ENCODE measurements at places on chromosomes 2 and 18.

DNA sequence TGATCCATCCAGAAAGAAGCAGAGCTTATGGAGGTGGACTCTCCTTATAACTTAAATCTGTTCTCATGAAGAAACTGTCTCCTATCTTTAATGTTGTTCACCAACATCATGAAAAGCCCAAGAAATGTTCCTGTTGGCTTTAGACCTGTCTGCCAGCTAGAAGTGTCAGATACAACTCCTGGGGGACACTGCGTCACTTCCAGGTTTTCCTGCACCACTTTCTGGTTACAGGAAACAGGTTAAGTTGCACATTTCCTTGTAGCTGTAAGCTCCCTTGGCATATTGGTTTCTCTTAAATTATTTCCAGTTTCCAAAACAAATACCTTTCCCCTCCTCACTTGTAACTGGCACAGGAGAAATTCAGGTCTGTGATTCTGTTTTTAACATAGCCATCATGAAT is 2.9 kb downstream of the CEP68 start:
- no peak for DNase-seq

- no peak for DNase-seq
Observed at GRCh38 chr2:60862642-60863041, 18.7 kb upstream of the REL start.

DNA sequence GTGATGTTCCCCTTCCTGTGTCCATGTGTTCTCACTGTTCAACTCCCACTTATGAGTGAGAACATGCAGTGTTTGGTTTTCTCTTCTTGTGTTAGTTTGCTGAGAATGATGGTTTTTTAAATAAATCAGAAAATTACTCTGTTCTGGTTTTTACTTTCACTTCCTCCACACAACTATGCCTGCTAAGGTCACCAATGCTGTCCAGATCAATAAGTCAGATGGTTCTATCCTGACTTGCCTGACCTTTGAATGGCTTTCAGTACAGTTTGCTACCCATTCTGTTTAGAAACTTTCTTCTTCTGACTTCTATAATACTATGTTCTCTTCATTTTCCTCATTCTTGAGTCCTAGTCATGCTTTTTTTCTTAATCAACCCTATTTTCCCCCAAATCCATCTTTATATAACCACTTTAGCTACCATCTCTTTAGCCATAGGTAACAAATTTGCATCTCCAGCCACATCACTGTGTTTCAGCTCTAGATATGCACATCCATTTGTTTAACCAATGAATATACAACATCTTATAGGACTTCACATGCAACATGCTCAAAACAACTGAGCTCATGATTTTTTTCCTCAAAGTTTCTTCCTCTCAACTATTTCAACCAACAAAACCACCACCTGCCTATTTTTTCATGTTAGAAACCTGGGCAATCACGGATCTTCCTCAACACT is 58.8 kb upstream of the SLC38A11 start:
- DNase-seq, result no peak

DNA sequence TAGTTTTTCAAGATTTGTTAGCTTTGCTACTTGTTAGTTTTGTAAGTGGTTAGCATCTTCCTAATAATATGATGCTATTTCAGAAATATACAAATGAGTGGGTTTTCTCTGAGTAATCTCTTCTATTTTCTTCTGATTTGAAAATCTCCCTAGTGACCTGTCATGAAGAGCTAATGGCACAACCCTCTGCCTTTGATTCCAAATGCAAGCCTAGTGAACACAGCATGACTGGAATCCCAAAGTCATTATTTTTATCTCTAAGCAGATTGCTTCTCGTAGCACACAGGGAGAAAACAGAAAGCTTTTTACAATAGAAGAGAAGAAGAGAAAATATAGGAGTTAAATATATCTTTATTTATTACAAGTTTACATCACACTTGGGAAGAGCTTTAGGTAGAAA is 295.5 kb downstream of the LRATD1 start:
- DNase-seq, result no peak

DNA sequence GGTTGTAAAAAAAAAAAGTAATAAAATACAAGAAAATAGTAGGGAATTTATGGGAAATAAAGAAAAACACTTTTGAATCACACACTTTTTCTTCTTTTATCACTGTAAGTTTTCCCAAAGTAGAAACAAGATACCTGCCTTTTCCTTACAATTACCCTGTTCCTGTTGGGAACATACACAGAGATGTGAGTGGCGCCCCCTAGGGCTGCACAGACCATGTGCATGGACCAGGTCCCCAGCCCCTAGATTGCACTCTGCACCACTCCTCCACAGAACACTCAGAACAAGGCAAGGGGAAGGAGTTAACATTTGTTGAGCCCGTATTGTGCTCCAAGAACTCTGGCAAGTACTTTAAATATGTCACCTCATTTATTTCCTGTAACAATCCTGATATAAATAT is 118.7 kb upstream of the NRP2 start:
- no peak for DNase-seq
